Hepatocyte (in vitro differentiated cells): ENCODE measurements at places on chromosomes 13 and 19. TPM values are rescaled to one million over a fixed set of nuclear protein-coding genes. Genes with fewer than 3 reads are reported as not detected.

PSG4 gene
- total RNA-seq, result not detected in 2 replicates

DNA sequence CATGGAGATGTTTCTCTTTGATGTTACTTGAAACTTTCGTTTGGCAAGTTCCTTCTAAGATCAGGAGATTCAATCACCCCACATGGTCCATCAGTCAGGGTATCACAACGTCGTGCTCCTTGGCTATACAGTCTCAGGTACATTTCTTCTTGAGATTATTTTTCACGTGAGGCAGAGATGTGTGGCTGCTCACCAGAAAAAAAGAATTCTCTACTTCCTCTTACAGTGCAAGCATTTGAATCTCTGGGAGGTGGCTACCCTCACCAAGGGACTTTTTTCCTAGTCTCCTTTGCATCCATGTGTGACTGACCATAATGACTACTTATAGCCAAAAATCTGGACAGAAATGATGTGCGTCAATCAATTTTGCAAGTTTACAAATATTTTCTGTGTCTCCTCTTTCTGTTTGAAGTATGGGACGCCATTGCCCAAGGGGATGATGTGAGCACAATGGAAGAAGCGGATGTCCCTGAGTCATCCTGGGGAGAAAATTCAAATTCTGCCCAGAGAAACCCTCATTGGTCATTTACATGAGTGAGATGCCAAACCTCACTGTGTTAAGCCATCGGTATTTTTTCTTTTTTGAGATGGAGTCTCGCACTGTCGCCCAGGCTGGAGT is 8.6 kb upstream of the LAIR2 start:
- no peak for DNase-seq

GRCh38 chr19:2543463-2544442 is 67.8 kb downstream of the GADD45B start:
- DNase-seq, result peak; percentile 98

DNA sequence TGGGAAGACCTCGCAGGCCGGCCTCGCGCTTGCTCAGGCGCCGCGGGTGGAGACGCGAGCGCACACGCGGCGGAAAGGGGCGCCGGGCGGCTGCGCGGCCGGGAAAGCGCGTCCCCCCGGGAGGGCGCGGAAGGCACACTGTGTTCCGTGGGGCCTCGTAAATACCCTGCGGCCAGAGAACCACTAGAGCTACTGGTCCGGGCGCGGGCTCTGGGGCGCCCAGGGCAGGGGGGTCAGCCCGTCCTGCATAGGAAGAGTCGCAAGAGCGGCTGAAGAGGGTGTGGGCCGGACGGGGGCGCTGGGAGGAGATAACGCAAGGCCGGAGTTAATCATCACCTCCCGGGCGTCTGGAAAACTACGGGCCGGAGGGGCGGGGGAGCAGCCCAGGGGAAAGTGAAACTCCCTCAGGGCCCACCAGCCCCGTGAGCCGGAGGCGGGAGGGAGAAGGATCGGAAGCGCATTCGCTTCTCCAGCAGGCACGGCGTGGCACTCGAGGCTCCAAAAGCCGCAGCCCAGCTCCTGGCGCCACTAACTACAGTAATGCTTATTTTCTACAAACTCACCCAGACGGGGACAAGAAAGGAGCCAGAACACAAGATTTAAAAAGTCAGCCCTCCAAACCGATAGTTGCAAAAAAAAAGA is 1.1 kb upstream of the WBP4 start:
- DNase-seq, result peak; percentile 95

GRCh38 chr19:58296104-58296503 is 9.1 kb upstream of the ERVK3-1 start:
- DNase-seq, result no peak

DNA sequence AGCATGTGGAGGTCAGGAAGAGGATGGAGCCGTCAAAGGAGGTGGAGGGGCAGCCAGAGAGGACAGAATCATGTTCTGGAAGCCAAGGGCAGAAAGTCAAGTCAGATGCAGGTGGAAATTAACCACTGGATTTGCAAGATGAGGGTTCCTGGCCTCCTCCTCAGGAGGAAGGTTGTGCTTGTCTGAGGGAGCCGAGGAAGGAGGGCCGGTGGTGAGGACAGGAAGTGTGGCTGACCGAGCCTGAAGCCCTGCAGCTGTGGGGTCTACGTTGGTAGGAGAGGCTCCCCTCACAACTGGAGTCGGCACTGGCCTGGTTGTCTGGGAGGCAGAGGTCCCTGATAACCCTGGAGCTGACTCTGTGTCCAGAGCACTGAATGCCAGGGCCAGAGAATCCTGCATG is 15.4 kb upstream of the DHDH start:
- DNase-seq, result no peak

C5AR1 gene
- 0.43 and 0.96 TPM in 2 replicates for total RNA-seq

MAP2K2 gene
- 133 and 135 TPM in 2 replicates for total RNA-seq

TPTE2 gene
- not detected in 2 replicates for total RNA-seq

- DNase-seq, result no peak
Observed at GRCh38 chr19:43286096-43286495, 16.8 kb upstream of the PSG9 start.

DNA sequence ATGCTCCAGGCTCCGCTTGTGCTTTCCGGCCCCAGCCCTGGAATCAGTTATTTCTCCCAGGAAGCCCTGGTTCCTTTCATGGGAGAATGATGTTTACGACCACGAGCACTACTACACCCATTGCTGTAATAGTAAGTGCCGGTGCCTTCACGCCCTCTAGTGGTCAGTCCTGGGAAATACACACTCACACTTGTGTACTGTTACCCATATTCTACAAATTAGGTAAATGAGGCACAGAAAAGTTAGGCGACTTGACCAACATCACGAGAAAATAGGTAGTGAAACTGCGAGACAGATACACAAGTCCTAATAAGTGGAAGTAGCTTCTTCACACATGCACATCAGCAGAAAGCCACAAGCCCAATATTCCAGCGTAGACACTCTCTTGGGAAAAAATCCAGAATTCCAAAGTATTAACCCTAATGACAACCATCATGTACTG is 21.7 kb downstream of the CEACAM21 start:
- peak; percentile 69 for DNase-seq

DNA sequence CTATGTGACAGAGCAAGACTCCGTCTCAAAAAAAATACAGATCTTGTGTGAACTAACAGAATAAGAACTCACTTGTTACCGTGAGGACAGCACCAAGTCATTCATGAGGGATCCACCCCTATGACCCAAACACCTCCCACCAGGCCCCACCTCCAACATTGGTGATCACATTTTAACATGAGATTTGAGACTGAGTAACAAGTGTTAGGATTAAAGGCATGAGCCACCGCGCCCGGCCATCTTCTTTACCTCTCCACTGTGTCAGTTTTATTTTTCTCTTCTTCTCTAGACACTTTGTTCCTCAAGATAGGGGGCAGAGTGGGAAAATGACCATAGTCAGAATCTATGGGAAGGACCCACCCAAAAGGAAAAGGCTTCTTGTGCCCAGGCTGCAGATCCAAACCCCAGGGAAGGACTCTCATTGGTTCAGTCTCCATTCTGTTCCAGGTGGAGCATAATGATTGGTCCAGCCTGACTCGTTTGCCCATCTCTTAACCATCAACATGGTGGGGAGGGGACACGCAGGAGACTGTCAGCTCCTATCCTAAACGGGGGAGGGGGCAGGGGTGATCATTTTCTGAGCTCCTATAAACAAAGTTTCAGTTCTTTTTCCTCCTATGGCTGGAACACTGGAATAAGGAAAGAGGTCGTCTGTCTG is 1.3 kb upstream of the CALM3 start:
- no peak for DNase-seq

BORA gene
- total RNA-seq, result 3.8 and 7.1 TPM in 2 replicates

DNA sequence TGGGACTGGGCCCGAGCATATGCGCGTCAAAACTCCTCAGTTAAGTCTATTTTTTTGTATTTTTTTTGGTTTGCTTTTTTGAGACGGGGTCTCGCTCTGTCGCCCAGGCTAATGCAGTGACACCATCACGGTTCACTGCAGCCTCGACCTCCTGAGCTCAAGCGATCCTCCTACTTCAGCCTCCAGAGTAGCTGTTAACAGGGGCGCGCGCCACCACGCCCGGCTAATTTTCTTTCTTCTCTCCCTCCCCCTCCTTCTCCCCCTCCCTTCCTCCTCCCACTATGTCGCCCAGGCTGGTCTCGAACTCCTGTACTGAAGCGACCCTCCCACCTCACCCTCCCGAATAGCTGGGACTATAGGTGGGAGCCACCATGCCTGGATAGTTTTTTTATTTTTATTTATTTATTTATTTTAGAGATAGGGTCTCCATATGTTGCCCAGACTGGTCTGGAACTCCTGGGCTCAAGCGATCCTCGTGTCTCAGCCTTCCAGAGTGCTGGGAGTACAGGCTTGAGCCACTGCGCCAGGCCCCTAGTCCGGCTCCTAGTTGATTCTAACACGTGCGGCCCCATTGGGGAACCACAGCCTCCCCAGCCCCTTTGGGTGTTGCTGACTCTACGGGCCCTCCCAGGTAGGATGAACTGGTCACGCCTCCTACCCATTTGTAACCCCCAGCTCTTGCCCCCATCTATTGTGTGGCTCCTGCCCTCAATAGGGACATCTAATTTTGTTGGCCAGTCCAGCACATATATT is 806 bp upstream of the ZNF837 start:
- no peak for DNase-seq

KISS1R gene
- 1.3 and 1.4 TPM in 2 replicates for total RNA-seq

- no peak for DNase-seq
Observed at GRCh38 chr13:23965346-23965745, 68.0 kb upstream of the C1QTNF9B start.

GRCh38 chr13:35646056-35646774 is 169.7 kb upstream of the MAB21L1 start:
- no peak for DNase-seq

DNA sequence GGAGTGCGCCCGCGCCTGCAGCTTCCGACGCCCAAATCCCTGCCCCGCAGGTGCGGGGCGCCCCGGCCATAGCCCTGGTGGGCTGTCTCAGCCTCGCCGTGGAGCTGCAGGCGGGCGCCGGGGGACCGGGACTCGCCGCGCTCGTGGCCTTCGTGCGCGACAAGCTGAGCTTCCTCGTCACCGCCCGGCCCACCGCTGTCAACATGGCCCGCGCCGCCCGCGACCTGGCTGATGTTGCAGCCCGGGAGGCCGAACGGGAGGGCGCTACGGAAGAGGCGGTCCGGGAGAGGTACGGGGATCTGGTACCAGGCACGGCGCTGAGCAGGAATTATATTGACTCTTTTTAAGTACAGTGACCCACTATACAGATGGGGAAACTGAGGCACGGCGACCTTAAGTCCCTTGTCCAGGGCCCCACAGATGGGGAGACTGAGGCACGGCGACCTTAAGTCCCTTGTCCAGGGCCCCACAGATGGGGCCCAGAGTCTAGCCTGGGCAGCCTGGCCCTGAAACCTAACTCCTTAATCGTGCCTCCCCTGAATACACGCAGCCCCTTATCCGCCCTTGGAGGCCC is 586 bp downstream of the MRI1 start:
- DNase-seq, result peak; percentile 54

GRCh38 chr13:97113231-97114001 is 108.7 kb upstream of the MBNL2 start:
- peak; percentile 63 for DNase-seq

- DNase-seq, result no peak
Observed at GRCh38 chr13:90622541-90622940, 724.9 kb upstream of the MIR17HG start.

ATP4B gene
- total RNA-seq, result 15.9 and 16.2 TPM in 2 replicates

PSG11 gene
- total RNA-seq, result not detected in 2 replicates

DNA sequence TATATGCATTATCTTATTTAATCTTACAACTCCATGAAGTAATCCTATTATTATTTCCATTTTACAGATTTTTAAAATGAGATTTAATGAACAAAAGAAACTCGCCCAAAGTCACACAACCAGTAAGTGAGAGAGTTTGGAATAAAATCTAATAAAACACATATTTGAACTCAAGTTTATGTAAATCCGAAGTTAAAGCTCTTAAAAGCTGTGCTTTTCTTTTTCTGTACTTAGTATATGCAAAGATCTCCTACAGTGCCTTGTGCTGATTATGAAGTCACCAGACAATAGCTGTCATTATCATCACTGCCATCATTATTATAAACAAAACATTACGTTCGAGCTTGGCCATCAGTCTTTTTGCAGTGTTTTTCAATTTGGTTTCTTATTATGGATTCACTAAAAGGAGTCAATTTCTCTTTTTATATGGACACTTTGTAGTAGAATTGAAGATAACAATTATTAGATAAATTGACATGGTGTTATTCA is 29.7 kb upstream of the ENOX1 start:
- DNase-seq, result no peak

SPACA4 gene
- not detected in 2 replicates for total RNA-seq

KLF16 gene
- 3.4 and 6.4 TPM in 2 replicates for total RNA-seq

CLEC17A gene
- total RNA-seq, result not detected in 2 replicates

UBA52 gene
- total RNA-seq, result 561 and 593 TPM in 2 replicates

DNA sequence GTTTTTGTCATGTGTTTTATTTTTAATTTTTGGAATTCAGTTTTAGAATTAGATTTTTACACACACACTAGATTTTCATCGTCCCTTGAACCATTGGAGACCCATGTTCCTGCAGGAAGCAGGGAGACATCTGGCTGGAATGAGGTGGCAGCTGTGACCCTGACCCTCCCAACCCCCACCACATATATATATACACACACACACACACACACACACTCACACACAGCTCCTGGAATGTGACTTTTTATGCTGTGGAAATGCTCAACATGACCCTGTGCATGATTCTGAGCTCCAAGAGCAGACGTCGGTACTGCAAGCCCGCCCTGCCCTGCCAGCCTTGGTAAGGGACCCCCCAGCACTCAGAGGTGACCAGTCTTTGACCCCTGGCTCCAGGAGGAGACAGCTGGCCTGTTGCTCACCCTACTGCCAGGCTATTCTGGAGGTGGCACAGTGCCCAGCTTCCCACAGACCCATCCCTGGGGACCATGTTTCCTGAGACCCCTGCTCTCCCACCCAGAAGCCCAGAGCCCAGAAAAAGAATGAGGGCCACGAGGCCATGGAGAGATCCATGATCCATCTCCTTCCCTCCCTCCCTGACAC is 103.2 kb upstream of the VSTM2B start:
- no peak for DNase-seq

STARD13 gene
- 7.9 and 13.5 TPM in 2 replicates for total RNA-seq

LILRA1 gene
- total RNA-seq, result not detected in 2 replicates

GRCh38 chr13:38093425-38093824 is 223.9 kb upstream of the TRPC4 start:
- DNase-seq, result no peak

DNA sequence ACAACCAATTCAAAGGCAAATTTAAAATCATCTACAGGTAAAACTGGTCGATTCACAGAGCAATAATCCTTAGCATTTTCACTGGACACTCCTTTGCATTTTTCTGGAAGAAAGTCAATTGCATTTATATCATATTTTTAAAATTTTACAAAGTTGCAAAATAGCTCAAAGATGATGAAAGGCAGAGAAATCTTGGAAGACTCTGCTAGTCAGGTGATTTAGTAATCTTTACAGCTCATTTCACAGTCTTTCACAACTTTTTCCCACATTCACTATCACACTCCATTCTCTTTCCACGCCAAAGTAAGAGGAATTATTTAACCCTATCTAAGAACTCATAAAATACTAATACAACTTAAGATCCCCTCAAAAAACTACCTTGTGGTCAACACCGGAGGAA is 1063.8 kb downstream of the EFNB2 start:
- no peak for DNase-seq
